ENCODE measurements at places on chromosomes 3 and 15.

GRCh38 chr15:62241135-62241770 is 76.2 kb upstream of the C2CD4B start:
- DNase-seq: no peak

- no peak for DNase-seq
Measured at GRCh38 chr3:30680789-30681648, 74.6 kb downstream of the TGFBR2 start.

DNA sequence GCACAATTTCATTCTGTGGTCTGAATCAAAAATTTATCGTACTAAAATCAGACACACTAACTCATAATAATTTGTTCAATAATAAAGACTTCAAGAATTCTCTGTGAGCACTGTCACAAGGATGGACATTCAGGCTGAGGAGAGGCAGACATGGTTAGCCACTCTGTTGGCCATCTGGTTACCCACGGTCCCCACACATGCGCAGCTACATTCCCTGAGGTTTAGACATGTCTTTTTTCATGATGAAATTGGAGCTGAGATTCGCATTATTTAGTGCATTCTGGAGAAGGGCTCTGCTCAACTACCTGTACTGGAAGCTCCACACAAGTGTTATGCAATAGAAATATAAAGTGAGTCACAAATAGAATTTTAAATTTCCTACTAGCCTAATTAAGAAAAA is 156.9 kb downstream of the SUCNR1 start:
- DNase-seq: no peak

- no peak for DNase-seq
Measured at GRCh38 chr3:124938896-124939295, 4.3 kb upstream of the MUC13 start.

GRCh38 chr3:69016901-69017300 is 3.4 kb upstream of the EOGT start:
- no peak for DNase-seq

DNA sequence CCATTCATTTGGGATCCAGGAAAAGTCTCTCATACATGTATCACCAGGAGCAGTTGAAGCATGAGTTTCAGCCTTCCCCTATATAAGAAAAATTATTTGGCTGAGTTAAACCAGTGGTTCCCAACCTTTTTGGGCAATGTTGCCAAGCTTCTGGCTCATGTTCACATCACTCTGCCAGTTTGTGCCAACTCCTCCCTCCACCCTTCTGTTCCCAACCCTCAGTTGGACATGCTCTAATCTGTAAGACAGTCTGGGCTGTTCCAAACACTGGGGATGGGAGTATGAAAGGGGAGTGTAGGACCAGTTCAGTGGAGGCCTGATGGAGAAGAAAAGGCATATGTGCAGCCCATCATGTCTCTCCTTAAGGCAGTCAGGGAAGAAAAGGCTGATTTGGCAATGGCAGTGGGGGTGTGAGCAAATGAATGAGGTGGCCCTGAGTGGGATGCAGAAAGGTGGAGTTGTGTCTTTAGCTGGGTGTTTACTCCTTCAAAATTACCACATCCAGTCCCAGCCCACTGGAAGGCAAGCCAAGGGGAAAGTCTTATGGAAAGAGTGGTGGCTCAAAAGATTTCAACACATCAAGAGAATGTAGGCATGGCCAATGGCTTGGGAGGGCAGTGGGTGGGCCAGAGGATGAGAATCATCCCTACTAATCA is 32.0 kb upstream of the PRICKLE2 start:
- DNase-seq: no peak
